CD4-positive, CD25-positive, alpha-beta regulatory T cell (primary cell): ENCODE measurements at places on chromosomes 4 and X.

DNA sequence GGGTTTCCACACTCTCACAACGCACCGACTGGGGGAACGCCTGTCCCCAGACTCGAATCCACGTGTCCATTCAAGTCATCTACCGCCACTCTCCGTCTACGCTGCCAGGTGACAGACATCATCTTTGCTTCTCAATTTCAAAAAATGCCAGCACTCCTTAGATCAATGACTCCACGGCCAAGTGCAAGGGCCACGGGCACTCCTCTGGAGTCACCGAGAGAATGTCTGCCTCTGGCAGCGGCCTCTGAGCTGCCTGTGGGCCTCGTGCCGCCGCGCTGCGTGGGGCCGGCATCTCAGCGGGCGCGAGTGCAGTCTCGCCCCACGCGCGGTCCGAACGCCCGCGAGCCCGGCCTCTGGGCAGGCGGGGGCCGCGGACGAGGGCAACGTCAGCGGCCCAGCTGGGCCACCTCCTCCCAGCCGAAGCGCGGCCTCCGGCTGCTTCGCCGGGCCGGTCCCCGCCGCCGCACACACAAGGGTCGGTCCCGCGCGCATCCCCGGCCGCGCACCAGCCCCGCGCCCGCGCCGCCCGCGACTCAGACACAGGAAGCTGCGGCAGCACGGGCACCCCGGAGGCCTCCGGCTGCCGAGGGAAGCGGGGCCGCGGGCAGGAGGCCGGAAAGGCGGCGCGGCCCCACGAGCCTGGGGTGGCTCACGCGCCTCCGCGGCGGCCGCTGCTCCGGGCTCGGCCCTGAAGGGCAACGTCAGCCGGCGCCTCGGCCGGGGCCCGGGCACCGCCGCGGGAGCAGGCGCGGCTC is 450 bp downstream of the ACSL1 start:
- H3K4me1 ChIP-seq: peaks cover 33% of the 10 kb centered on the region
- peak overlapping the region; percentile 41 for H3K27ac ChIP-seq
- H3K27me3 ChIP-seq: no peaks in the 10 kb centered on the region
- H3K4me3 ChIP-seq: peak overlapping the region; percentile 88

DNA sequence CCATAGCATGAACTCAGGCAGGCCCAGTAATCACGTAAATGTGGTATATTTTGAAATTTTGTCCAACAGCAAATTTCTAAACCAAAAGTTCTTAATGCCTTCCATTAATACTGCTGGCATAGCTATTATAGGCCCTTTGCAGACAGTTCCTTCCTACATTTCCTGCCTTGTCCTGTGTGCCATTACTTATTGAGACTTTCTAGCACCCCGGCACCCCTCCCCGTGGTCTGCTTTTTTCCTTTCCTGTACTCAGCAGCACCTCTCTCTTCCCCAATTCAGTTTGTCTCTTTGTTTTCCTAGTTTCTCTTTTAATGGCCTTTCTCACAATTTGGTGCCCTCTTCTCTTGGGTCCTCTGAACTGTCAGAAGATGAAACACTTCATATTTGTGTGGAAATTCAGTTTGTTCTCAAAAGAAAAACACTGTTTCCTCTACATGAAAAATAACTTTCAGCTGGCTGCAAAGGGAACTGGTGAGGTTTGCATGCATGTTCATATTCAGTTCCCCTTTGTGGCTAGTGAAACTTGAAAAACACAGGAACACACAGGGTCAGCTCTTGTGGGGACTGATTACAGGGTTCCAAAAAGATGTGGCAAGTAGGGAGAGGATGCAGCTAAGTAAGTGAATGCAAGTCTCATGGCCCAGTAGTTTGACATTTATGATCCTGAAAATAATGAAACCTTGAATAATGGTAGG is 17.1 kb downstream of the GPR34 start:
- no peaks in the 10 kb centered on the region for H3K4me1 ChIP-seq
- H3K27ac ChIP-seq: no peak overlapping the region
- H3K27me3 ChIP-seq: no peaks in the 10 kb centered on the region
- DNase-seq: no peak
- H3K4me3 ChIP-seq: no peak overlapping the region

- no peak overlapping the region for H3K4me3 ChIP-seq
- no peak overlapping the region for H3K27ac ChIP-seq
- no peak for DNase-seq
- H3K36me3 ChIP-seq: no peaks in the 10 kb centered on the region
- peaks cover 15% of the 10 kb centered on the region for H3K27me3 ChIP-seq
Measured at GRCh38 chr4:155759372-155760252, 791 bp downstream of the GUCY1B1 start.

- no peak overlapping the region for H3K4me3 ChIP-seq
- no peaks in the 10 kb centered on the region for H3K4me1 ChIP-seq
- DNase-seq: no peak
- H3K36me3 ChIP-seq: no peaks in the 10 kb centered on the region
Measured at GRCh38 chr4:22372986-22373385, 142.9 kb downstream of the ADGRA3 start.

GRCh38 chrX:31222946-31223345 is 151.1 kb upstream of the FTHL17 start:
- no peaks in the 10 kb centered on the region for H3K4me1 ChIP-seq
- no peak overlapping the region for H3K27ac ChIP-seq

DNA sequence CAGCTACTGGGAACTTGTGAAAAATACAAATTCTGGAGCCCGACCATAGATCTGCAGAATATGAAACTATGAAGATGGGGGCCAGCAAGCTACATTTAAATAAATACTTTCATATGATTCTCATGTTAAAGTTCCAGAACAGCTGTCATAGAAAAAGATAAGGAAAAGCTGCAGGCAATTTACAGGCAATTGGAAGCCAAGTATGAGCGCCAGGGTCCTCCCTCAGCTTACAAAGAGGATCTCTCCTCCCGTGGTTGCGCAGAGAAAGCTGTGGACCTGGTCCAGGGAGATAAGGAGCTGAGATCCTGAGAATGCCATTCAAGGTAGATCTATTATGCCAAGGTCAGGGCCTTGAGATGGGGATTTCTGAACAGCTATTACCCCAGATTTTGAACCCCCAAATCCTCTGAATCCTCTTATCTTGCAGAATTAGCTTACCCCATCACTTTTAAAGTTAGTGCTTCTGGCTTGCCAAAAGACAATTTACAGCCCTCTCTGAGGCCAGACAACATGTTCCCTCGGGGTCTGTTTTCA is 25.6 kb upstream of the FRAS1 start:
- no peak overlapping the region for H3K27ac ChIP-seq
- H3K4me1 ChIP-seq: no peaks in the 10 kb centered on the region
- peaks cover 5% of the 10 kb centered on the region for H3K27me3 ChIP-seq
- DNase-seq: no peak
- no peaks in the 10 kb centered on the region for H3K36me3 ChIP-seq
- H3K4me3 ChIP-seq: no peak overlapping the region
